ENCODE measurements at places on chromosomes 11 and 22.

GRCh38 chr11:63616953-63617352 is 2.7 kb upstream of the PLAAT3 start:
- DNase-seq = no peak

DNA sequence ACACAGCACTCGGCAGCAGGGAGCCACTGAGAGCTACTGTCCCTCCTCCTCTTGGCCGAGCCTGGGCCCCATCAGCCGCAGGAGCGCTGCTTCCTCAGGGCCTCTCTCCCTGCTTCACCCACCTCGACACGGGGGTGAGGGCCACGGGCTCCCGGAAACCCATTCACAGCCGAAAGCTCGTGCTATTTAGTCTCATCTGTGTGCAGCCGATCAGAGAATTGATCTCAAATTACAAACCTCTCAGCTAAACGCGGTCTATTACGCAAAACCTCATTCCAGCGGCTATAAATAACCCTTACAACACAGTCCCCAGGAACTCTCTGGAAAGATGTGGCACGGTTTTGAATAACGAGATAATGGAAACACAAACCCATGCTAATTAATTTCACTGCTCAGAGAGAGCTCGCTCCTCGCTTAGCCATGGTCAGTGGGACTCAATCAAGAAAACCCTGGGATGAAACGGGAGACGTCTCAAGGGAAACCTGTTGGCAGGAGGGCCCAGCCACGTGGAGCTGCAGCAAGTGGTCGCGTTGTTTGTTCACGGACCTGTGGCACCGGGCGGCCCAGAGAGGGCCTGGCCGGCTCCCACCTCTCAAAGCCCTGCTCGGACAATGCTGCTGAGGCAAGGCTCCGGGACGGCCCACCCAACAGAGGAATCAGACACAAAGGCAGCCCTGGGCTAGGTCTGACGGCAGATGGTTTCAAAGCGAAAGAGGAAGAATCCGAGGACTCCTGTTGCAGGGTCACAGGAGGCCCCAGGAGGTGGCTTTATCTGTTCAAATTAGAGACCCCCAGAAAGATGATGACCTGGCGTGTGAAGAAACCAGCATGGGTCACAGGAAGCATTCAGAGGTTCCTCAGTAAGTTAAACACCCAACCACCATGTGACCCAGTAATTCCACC is 210.5 kb downstream of the CTTN start:
- no peak for DNase-seq

DNA sequence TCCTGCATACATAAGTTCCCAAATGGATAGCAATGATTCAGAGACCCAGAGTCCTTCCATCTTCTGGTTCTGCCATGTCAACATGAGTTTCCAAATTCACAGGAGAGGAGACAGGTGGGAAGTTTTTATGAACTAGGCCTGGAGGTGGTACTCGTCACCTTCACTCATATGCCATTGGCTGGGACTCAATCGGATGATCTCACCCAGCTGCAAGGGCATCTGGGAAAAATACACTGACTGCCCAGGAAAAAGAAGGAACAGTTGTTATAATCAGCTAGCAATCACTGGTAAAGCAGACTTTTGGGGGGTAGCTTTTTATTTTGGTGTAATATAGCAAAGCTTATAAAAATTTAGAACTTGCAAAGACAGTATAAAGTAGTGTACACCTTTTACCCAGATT is 83.9 kb downstream of the OTOG start:
- no peak for DNase-seq

GRCh38 chr22:24982301-24983056 is 30.0 kb downstream of the KIAA1671 start:
- no peak for DNase-seq

- no peak for DNase-seq
These were observed 990.7 kb downstream of the NTM start for GRCh38 chr11:132361011-132361550.

- DNase-seq = no peak
These were observed 1163.7 kb downstream of the FAM181B start for GRCh38 chr11:81569999-81570398.

GRCh38 chr22:22810018-22810427 is 77.6 kb upstream of the IGLL5 start:
- peak; percentile 22 for DNase-seq

- no peak for DNase-seq
These were observed 25.2 kb upstream of the GCAT start for GRCh38 chr22:37782340-37783168.
